ENCODE measurements at places on chromosomes 1 and 21.

GRCh38 chr1:23424293-23425192 lies at the start of gene TCEA3:
TCEA3 (minus strand) TSS chr1:23424748; CDS start chr1:23424633, 115 bp downstream.
- DNase-seq, result no peak

DNA sequence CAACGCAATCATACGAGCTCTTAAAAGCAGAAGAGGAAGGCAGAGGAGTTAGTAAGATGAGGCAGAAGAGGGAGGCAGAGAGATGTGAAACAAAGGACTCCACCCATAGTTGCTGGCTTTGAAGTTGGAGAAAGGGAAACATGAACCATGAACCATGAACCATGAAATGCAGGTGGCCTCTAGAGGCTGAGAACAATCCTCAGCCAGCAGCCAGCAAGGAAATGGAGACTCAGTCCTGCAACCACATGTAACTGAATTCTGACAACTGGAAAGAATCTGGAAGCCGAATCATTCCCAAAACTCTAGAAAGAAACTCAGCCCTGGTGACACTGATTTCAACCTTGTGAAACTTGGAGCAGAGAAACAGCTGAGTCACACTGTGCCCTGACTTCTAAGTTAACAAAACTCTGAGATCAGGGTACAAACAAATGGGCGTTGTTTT lies 10.1 kb downstream of the DIPK1A start:
- DNase-seq, result no peak

GRCh38 chr1:66298464-66298863 lies 235.5 kb upstream of the SGIP1 start:
- DNase-seq, result no peak

- no peak for DNase-seq
Measured at GRCh38 chr1:68112835-68113243, 62.4 kb upstream of the DIRAS3 start.

DNA sequence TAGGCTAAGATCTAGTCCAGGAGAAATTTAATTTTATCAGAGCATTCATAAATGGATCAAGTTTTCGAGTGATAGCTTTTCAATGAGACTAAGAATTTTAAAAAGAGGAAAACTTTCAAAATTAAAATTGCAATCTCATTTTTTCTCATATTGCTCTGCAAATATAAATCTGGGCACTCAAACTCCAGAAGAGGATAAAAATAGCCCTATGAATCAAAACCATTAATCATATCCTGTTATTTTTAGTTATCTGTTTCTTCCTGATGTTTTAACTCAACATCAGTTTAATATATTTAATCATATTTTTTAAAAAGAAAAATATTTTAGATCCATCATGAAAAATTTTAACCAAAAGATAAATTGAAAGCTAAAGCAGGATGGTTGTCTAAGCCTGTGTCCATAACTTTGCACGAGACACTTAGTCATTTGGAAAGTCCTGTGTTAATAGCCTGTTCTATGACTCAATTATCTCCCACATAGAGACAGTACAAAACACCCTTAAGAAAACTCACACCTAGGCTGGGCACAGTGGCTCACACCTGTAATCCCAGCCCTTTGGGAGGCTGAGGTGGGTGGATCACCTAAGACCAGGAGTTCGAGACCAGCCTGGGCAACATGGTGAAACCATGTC lies 17.1 kb upstream of the PRRC2C start:
- DNase-seq, result no peak

DNA sequence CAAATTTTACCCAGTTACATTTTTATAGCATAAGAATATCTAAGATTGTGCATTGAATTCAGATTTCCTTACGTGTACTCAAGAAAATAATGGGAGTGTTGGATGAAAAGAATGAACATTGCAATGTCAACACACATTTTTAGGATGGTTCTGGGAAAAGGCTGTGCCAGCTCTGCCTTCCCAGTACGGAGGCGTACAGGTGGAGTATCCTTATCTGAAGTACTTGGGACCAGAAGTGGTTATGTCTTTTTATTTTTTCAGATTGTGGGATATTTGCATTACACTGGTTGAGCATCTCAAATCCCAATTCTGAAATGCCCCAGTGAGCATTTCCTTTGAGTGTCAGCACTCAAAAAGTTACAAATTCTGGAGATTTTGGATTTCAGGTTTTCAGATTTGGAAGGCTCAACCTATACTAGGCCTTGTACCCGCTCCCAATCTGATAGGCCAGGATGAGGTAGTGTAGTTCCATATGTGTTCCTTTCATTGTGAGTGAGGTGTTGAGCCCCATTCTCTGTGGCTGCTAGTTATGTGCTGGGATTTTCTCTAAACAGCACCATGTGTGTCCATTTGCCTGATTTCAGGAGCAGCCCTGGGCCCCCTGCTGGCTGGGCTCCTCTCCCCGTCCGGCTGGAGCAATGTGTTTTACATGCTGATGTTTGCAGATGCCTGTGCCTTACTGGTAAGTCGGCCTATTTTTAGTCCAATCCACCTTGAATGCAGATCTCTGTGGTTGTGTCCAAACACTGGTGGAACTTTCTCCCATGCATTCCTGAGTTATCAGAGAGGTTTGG lies 60.8 kb downstream of the SLC37A1 start:
- DNase-seq, result no peak

DNA sequence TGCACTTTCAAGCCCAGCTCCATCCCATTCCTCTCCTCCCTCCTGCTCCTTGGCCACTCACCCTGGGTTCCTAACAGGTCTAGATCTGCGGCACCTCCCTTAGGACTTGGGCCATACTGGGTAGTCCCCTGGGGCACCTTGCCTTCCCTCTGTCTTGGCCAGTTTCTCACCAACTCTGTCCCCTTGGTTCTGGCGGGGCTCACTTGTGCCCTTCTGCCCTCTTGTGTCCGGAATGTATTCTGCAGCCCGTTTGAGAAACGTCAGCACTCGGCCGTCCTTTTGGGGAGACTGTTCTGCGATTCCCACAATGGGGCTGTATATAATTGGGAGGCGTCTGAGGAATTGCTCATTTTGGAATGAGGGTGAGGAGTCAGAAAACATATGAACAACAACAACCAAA lies 162.4 kb downstream of the ZSCAN20 start:
- no peak for DNase-seq

DNA sequence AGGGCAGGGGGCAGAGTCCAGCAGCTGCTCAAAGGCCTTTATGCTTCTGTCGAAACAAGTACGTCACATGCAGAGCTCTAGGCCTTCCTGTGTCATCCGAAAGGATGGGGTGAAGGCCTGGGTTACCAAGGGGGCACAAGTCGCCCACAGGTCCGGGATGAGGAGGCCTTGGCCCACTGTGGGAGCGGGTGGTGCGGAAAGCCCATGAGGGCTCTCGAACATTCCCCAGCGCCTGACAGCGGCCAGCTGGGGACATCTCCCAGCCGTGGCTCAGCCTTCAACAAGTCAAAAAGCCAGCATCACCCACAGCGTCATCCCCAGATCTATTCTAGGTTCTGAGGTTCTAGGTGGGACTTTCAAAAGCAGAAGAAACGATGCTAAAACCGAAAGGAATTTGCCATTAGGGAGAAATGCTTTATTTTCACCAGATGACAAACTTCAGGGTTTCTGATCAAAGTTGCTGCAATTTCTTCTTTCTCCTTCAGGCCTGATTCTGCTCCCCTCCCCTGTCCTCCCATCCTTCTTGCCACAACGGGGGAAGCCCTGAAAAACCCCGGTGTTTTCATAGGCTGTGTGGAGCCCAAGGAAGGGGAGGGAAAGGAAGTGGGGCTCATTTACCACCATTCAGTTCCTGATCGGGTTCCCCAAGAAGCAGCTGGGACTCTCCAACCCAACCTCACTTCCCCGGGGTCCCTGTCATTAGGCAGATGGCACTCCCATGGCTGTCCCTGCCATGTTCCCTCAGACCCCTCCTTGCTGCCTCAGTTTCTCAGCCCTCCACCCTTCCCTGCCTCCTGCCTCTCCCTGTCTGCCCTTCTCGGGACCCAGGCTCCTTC lies 17.6 kb downstream of the GPR137B start:
- no peak for DNase-seq

- no peak for DNase-seq
Measured at GRCh38 chr1:160646711-160647328, at the start of gene SLAMF1. SLAMF1 (minus strand) TSS chr1:160647044; CDS start chr1:160646945, 99 bp downstream.

DNA sequence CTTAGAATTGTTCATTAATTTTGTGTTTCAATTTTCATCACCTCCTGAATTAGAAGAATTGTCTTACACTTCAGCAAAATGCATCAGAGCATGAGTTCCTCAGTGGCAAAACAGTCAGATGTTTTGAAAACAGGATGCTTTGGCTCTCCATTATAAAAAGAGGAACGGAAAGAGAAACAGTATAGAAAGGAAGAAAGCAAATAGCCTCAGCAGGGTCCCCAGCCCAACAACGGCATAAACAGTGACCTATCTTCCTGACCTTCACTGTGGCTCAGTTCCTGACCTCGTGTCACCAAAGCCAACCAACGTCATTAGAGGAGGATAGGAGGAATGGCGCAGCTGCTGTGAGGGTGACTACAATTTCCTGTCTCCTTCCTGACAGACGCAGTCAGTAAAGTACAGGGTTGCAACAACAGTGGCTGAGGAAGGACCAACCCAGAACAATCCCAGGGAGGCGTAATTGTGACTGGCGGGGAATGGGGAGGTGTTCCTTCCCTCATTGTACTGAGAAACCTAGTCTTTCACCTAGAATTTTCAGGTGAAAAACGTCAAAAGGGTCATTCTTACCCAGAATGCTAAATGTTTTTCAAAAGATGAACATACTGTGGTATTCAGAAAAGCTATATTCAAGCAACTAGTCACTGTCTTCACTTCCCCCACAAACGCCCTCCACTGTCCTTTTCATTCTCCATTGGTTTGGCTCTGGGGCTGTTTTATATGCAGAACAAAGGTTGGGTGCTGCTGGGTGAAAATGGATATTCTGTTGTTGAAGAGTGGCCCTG lies 197.9 kb upstream of the SGIP1 start:
- DNase-seq, result no peak

DNA sequence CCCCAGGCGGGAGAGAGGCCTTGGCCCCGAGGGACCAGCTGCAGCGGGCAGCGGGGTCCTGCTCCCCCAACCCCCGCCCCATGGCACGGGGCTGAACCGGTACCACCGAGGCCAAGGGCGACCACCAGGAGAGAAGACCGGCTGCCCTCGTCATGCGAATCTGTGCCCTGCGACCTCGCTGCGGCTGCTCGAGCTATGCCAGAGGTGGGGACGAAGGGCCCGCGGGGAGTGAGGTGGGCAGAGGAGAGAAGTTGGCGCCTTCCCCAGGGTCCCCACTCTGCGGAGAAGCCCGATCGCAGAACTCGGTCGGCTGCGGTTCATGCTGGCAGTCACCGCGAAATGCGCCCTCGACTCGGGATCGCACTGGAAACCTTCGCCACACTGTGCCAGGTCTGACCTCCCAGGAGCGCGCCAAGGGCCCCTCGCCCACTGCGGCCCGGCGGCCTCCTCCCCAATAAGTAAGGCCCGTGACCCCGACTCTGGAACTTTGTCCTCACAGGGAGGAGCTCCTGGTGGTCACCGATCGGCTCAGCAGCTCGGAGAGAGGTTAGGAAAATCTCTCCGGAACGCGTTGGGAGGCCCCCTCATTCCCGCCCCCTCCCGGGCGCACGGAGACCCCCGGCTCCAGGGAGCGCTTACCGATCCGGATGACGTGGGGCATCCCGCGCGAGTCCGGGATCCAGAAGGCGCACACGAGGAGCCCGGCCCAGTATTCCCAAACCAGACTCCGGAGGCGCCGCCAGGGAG lies 787 bp downstream of the GRIK3 start:
- no peak for DNase-seq

DNA sequence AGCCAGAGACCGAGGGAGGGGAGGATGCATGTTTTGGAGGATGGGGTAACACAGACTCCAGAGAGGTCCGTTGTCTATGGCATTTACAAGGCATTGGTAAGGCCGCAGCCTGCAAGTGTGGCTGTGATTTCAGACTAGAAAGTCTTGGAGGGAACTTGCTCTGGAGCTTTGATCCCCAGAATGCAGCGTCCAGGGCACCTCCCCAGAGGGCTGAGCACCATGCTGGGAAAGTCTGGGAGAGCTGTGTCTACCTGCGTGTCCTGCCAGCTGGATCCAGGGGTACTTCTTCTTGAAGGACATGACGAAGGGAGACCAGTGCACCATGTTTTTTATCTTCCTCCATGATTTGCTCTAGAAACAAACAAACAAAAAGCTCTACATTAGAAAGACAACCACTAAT lies 90.7 kb downstream of the ITPKB start:
- DNase-seq, result no peak

- DNase-seq, result no peak
Measured at GRCh38 chr1:116751621-116752020, 2.6 kb upstream of the CD2 start.

DNA sequence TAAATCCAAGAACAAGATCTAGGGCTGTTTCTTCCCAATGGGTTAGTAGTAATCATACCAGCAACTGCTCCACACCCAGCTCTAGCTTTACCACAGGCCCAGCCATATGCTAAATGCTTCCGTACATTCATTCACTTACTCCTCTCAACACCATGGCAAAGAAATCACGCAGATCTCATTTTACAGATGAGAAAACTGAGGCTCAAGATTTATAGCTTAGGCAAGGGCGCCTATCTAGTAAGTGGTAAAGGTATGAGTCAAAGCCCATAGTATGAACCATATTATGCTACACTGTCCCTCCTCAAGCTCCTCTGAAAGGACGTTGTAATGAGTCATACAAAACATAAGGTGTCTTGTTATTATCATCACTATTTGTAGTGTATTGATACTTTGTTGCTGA lies 82.2 kb downstream of the NIBAN1 start:
- DNase-seq, result no peak

DNA sequence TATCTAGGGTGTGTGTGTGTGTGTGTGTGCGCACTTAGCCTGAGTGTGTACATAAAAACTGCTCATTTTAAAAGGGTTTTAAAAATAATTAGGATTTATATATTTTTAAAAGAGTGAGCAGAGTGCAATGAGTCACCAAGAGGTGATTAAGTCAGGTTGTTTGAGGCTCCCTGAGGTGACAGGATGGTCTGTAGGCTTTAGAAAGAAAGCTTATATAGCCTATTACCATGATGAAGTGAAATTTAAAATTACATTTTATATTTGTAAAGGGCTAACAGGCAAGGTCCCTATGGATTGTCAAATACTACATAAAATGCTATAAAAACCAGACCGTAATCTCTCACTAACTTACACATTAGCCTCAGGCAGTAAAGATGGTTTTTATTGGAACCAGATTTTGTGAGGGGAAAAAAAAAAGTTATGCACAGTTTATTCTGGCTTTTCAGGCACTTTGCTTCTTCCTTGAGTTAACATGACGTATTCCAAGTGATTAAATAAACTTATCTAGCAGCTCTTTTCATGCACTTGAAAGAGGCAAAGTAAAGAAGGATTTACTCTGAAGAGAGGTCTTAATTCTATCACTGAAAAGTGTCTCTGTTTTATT lies 711.7 kb upstream of the PTBP2 start:
- no peak for DNase-seq

- DNase-seq, result no peak
Measured at GRCh38 chr1:204410688-204411450, 748 bp downstream of the PPP1R15B start.

GRCh38 chr1:166840309-166841274 lies 1.3 kb downstream of the POGK start:
- DNase-seq, result no peak

All from iPS DF 19.7 (cell line).